ENCODE measurements at places on chromosomes 16 and 17. TPM values are rescaled to one million over a fixed set of nuclear protein-coding genes. Genes with fewer than 3 reads are reported as not detected.

Gene KRTAP17-1
- not detected for total RNA-seq

Gene KRTAP4-1
- total RNA-seq: 0.25 TPM

Gene KCNH4
- 0.42 TPM for total RNA-seq

Gene NPIPB2
- 3.2 TPM for total RNA-seq

Gene TMEM235
- not detected for total RNA-seq

Gene DLG4
- 7.2 TPM for total RNA-seq

Gene CHMP1A
- 82.5 TPM for total RNA-seq

Gene DUS1L
- total RNA-seq: 142 TPM

Gene FNDC8
- total RNA-seq: 0.07 TPM

Gene KRTAP16-1
- not detected for total RNA-seq

Gene MYO18A
- total RNA-seq: 34.5 TPM

Gene KRT24
- total RNA-seq: not detected

Gene CRYM
- total RNA-seq: 1.9 TPM

Gene TAT
- 0.06 TPM for total RNA-seq

Gene VTN
- total RNA-seq: 16.0 TPM

Gene PRSS8
- 0.28 TPM for total RNA-seq

Gene KRT15
- 4.1 TPM for total RNA-seq

Gene NT5C3B
- 103 TPM for total RNA-seq

Gene GJC1
- 31.8 TPM for total RNA-seq

Gene PYY
- not detected for total RNA-seq

Gene TMEM238L
- not detected for total RNA-seq

Gene SLC13A2
- 0.10 TPM for total RNA-seq

Gene ITGAL
- 0.10 TPM for total RNA-seq

Gene TBC1D3K
- not detected for total RNA-seq

Gene CDYL2
- 1.1 TPM for total RNA-seq

Gene TIMP2
- 167 TPM for total RNA-seq

Gene COA3
- 137 TPM for total RNA-seq

Gene TLCD3B
- 0.48 TPM for total RNA-seq

Gene HNF1B
- 27.4 TPM for total RNA-seq

Gene GNG13
- not detected for total RNA-seq

Gene RAMP2
- 0.65 TPM for total RNA-seq

Gene ANKRD40CL
- total RNA-seq: not detected

Gene C17orf67
- 1.3 TPM for total RNA-seq

Gene SPATA22
- total RNA-seq: not detected

Gene AMZ2
- total RNA-seq: 112 TPM

Gene TMEM88
- total RNA-seq: 0.43 TPM

Gene SLFN14
- total RNA-seq: not detected

Gene G6PC1
- total RNA-seq: not detected

Gene CSH2
- not detected for total RNA-seq

Gene MFAP4
- total RNA-seq: not detected

Gene ANKRD13B
- 22.3 TPM for total RNA-seq

Gene ADCY9
- 8.0 TPM for total RNA-seq

Gene ZNF785
- total RNA-seq: not detected

Gene HES7
- total RNA-seq: 2.5 TPM
